Stimulated activated CD8-positive, alpha-beta memory T cell treated with anti-CD3 and anti-CD28 coated beads, Interleukin-4, amount 100 ng/mL, for 24 hours (primary cell): ENCODE measurements at places on chromosomes 4 and X.

GRCh38 chrX:37752936-37753335 lies 26.9 kb upstream of the CYBB start:
- no peak for DNase-seq

DNA sequence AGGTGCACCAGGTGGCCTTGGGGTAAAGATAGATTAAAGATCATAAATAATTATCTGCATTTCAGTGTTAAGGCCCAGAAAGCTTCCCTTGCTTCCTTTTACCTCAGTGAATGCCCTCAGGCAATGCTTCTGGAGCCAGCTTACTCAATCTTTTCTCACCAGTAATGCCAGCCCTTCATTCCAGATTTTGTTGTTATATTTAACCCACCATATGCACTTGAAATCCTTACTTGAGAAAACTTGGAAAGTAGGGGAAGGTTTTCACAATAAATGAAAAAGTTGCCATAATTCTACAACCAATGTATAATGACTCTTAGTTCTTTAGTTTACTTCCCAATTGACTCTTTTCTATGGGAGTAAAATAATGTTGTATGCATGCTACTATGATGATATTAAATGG lies 17.1 kb upstream of the PBDC1 start:
- DNase-seq, result no peak

DNA sequence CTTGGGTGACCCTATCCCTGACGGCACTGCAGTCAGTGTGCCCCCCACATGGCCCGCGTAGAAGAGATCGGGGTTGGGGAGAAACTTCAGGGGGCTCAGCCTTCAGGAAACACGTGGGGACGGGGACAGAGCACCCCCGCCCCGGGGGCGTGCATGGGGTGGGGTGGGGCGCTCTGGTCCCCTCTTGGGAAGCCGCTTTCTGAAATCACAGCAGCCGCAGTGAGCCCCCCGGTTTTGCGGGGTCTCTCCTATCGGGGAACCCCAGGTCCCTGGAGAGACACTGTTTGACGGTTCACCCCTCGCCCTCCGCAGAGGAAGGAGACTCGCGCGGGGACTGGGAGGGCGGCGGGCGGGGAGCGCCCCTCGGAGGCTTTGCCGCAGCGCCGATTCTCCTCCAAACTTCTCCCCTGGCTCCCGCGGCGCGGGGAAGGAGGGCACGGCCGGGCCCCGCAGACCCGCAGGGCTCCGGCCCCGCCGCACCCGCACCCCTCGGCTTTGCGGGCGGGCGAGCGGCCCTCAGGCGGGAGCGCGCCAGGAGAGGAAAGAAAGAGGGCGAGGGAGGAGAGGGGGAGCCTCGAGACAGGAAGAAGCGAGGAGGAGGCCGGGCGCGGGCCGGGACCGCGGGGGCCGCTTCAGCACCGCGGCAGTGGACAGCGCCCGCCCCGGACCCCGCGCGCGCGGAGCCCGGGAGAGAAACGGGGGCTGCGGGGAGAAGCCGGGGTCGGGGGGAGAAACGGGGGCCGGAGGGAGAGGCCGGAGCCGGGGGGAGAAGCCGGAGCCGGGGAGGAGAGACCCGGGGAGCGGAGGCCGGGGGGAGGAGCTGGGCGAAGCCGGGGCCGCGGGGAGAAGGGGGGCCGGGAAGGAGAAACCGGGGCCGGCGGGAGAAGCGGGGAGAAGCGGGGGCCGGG lies 612 bp downstream of the CPLX1 start:
- DNase-seq, result no peak

DNA sequence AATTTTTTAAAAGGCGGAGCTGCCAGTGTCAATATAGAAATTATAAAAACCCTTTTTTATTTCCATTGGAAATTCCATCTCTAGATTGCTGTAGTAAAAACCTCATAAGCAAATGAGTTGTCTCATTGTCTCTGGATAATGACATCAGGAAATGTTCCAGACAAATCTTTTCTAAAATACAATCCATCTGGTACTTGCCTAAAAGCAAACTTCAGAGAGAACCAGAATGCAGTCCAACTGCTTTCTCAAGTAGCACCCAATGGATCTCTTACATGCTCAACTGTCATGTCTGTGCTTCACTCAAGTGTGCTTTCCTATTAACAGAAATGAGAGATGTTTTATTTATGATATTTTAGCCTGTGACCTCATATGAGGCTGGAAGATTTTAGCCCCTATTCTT lies 399.6 kb upstream of the NDST3 start:
- DNase-seq, result no peak
